Activated naive CD4-positive, alpha-beta T cell (primary cell): ENCODE measurements at places on chromosomes 16 and 17.

DNA sequence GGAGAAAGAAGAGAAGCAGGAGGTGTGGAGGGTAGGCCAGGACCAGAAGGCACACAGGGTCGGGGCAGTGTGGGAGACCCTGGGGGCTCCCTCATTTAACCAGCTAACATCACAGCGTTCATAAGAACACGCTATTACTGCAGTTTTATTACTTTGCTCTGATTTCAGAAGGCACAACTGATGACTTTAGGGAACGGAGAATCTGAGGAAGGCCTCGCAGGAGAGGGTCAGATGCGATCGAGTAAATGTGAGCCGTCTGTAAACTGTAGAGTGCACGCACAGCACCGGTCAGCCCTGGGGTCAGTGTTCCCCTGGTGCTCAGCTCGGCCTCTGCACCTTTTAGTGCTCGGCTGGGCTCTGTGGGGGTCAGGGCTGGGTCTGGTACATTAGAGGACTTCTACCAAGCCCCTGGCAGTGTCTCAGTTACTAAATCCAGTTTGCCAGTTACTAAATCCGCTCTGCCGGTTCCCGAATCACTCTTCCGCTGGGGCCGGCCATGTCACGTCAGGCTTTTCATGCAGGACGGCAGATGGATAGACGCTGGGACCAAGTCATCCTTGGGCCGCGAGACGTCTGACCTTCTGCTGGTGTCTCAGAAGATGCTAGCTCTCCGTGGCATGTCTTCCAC, 325.9 kb downstream of the SEC14L1 start:
- DNase-seq: no peak

DNA sequence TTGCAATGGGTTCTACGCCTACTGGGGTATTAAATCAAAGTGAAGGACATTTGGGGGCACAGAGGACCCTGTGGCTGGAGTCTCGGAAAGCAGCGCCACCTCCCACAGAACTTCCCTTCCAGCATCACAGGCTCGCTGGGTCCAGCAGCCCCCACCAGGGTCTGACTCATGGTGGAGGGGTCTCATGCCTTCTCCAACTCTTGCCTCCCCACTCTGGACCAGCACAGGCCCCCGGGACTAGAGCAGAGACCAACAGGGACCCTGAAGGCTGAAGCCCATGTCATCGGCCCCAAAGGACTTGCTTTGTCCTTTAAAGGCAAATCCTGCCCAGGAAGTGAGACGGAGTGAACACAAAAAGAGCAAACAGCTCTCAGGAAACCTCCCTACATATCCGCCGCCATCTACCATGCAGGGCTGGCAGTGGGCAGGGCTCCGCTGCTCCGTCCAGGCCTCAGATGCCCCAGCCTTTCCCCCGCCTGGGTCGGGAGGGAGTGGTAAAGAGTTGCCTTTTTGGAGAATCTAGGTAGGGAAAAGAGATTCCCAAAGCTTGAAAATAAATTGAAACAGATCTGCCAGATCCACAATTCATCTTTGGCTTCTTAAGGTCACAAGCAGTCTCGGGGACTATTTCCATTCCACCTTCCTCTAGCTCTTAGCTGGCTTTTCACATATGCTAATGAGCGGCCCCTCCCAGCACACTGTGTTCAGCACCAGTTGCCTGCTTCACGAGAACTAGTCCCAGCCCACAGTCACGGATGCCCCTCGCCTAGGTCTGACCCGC, 2.1 kb upstream of the GPRC5C start:
- no peak for DNase-seq

DNA sequence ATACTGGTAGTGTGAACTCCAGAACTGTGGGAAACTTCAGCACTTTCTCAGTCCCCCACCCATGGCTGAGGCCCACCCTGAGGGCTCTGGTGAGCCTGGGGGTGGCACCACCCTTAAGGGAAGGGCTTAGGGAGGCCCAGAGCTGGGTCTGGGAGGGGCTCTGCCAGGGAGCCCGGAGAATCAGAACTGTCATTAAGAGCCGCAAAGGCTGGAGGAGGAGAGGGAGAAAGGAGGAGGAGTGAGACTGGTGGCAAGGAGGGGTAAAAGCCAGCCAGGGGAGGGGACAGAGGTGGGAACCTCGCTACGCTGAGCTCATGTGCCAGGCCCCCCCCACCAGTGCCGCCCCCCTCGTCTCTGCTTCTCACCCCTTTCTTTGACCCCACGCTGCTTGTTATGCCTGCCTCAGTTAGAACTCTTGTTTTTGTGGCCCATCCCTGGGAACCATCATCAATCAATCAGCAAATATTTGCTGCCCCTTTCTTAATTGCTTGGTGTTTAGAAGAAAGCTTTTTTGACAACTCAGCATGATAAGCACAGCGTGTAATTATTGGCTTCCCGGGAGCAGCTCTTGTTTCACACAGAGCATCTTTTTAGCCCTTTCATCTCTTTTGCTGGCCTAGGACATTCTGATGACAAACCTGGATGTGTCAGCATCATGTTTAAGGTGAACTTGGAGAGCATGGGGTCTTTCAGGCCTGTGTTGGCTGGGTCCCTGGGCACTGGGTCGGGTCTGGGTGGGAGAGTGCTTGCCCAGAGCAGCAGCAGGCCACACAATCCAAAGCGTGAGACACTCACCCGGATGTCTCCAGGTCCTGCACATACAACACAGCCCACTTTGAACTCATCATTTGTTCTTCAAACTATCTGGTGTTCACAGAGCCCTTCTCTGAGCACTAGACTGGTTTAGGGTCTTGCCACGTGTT, 77.7 kb downstream of the NETO2 start:
- DNase-seq: no peak

GRCh38 chr16:23607726-23608125, 11.6 kb upstream of the NDUFAB1 start:
- no peak for DNase-seq

DNA sequence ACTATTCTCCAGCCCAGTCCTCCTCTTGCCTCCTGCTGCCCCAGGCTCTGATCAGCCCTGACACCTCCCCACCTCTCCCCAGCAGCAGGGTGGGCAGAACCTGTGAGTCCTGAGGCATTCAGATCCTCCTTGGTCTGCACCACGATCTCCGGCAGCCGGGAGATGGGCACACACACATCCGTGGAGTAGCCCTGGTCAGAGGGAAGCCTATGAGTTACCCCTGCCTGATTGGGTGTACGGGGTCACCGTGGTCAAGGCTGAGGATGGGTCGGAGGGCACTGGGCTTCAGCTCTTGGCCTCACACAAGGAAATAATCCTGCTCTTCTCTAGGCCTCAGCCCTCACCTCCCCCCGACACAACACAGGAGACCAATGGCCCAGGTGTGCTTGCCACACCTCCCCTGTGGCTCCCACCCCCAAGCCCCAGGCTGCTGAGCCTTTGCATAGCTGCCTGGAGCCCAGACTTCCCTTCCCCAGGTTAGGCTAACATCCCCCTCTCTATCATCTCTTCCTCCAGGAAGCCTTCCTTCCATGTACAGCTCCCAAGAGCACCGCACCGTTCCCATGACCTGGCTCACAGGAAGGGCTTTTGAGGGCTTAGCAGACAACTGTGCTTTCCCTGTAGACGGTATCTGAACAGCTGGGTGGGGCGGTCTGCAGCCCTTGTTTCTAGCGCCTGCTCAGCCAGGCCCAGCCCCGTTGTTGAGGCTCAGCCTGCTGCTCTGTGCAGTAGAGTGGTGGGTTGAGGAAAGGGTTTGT, 3.7 kb downstream of the LDHD start:
- no peak for DNase-seq

DNA sequence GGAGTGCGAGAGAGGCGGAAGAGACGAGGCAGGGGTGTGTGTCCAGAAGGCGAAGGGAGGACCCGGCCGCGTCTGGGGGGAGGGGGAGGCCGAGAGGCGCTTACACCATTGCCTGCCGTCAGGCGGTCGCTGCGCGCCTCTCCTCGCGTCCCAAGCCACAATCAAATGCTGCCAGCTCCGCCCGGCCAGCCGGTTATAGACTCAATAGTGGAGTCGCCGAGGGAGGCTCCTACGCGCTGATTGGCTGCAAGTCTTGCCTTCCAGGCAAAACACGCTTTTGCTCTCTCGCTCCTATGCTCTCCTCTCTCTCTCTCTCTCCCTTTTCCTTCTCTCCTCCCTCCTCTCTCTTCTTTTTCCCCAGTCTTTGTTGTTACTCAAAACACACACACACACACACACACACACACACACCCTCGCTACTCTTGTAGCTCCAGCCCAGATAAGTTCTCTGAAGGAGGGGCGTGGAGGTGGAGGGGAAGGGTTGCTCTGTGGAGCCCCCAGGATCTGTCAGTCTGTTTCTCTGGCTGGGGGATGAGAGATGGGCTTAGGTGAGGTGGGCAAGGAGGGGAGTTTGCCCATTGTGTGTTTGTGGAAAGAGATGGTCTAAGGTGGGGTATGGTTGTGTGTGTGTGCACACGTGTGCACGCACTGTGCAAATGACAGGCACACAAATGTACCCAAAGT, at the start of gene DLX3:
DLX3 (minus strand) TSS at position 170 of the 684 bp plus-strand sequence. CDS start 226 bp downstream, outside the sequence.
- DNase-seq: no peak

- DNase-seq: no peak
Observed at GRCh38 chr16:56828647-56829046, 36.4 kb upstream of the SLC12A3 start.

DNA sequence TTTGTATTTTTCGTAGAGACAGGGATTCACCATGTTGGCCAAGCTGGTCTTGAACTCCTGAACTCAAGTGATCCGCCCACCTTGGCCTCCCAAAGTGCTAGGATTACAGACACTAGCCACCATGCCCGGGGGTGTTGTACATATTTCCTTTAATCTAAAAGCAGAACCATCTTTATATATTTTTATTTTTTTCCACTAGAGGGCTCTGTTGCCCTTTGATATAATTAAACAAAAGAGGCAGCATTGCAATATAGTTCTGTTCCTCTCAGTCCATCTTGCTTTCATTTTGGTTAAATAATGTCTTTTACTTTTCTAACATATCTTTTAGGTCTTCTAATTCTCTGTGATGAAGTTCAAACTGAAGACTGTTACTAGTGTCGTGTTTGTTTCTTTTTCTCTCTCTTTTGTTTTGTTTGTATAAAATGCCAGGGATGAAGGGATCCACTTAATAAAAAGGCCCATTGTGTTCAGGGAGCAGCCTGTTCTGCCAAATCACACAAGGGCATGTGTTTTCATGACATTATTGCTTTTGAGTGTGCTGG, 23.4 kb downstream of the WWOX start:
- DNase-seq: no peak

DNA sequence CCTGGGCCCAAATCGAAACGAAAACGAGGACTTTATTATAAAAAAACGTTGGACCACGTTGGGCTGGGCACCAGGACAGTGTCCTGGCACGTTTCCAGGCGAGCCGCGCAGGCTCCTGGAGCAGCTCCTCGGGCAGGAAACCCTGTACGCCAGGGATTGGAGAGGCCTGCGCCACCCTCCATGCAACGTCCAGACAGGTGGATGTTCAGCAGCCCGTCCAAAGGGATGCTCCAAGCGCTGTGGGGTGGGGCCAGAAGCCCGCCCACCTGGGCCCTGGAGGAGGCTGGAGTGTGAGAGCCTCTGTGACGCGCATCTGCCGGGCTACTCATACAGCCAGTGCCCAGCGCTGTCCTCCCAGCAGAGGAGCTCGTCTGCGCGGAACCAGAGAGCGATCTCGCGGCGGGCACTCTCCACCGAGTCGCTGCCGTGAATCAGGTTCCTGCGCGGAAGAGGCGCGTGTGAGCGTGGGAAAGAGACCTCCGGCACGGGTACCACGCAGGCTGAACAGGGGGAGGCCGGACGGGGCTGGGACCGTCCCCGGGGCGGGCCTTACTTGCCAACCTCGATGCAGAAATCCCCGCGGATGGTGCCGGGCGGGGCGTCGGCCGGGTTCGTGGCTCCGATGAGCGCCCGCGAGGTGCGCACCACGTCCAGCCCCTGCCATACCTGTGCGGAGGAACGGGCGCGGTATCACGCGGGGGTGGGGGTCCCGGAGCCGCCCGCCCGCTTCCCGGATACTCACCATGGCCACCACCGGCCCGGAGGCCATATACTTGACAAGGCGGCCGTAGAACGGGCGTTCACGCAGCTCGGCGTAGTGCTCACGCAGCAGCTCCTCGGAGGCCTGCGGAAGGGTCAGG, 785 bp downstream of the NME3 start:
- DNase-seq: no peak

- DNase-seq: no peak
Observed at GRCh38 chr16:74713325-74713724, 12.7 kb upstream of the MLKL start.

DNA sequence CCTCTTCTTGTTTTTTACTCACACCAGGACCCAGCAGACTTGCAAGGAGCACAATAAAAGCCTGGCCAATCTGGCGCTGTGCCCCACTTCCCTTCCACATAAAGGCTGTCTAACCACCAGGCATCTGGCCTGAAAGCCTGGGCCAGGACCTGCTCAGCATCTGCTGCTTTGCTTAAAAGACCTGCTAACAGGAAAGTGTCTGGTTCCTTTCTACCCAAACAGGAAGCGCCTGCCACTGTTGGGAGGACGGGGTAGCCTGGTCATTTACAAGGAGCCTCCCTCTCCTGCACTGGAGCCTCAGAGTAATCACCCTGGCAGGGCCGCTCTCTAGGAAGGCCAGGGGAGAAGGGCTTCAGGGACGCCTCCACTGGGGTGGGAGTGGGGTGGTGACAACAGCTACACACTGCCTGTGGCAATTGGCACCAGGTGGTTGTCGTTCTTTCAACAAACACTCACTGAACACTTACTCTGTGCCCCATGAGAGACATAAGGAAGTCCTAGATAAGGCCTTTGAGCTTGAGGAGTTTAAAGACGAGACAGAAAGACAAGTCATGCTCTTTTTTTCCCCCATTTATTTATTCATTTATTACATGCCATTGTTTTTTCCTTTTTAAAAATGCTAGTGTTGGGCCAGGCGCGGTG, 6.3 kb upstream of the MMP28 start:
- no peak for DNase-seq

DNA sequence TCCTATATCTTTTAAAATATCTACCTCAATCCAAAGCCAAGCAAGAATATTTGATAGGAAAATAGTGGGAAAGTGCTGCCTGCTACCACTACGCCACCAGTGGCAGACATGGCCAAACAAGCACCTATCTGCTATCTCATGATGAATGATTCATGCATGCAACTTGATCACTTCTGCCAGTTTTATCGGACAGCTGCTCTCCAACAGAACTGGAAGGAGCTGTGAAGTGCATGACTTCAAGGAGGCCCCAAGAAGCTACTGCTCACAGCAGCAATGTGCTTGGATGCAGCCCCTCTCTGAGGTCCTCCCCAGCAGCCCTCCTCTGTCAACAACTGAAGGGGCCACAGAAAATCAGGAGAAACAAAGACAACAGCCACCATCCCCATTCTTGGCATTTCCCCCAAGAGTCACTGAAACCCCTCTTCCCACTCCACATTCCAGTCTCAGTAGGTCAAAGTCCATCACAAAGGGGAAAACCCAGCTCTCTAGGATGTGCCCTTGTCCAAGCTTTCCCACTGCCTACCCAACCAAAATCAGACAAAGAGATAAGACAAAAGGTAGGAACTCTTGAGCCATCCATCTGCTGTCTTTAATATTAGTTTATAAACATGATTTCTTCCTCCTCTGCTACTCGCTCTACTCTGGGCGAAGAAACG, 215.3 kb downstream of the C16orf78 start:
- DNase-seq: no peak

DNA sequence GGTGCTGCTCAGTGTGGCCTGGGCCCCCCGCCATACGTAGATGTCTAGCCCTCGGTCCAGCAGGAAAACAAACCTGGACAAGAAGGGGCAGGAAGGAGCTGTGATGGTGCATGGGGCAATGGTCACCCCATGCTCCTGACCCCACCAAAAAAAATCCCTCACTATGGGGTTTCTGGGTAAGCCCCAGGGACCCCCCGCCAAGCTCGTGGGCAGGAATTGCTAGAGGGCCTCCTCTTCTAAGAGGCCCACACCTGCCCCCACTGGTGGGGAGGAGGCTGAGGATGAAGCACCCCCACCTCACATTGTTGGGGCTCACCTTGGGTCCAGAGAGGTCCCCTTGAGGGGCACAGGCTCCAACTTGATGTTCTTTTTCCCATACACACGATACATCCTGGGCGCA, 9.7 kb downstream of the FLII start:
- no peak for DNase-seq
